Transverse colon (tissue), 4 donors: ENCODE measurements at places on chromosomes 13 and 19.
A peak's percentile ranks its signal among the peaks of the same experiment; 100 is the strongest.

GRCh38 chr13:100673713-100674571 lies 653 bp downstream of the TMTC4 start:
- DNase-seq, result peak; percentile 39
- peaks cover 11% of the 10 kb centered on the region for H3K4me1 ChIP-seq
- peak overlapping the region; percentile 96 for H3K27ac ChIP-seq
- peak overlapping the region; percentile 99 for H3K4me3 ChIP-seq

DNA sequence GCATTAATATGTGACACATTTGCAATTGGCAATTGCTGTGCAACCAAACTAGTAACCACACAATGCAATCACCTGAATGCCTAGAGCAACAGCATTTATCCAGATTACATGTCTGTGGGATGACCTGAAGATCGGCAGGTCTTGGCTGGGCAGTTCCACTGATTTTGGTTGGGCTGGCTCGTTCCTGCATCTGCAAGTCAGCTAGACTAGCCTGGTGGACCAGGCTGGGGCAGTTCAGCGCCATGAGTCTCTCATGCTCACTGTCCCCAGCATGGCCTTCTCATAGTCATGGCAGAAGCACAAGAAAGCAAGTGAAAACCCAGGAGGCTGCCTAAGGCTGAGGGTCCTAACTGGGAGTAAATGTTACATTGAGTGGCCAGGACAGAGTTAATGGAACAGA lies 229.1 kb upstream of the TSHZ3 start:
- no peak overlapping the region for H3K4me3 ChIP-seq
- no peaks in the 10 kb centered on the region for H3K4me1 ChIP-seq
- no peaks in the 10 kb centered on the region for H3K27me3 ChIP-seq
- DNase-seq, result no peak
- no peak overlapping the region for H3K27ac ChIP-seq

DNA sequence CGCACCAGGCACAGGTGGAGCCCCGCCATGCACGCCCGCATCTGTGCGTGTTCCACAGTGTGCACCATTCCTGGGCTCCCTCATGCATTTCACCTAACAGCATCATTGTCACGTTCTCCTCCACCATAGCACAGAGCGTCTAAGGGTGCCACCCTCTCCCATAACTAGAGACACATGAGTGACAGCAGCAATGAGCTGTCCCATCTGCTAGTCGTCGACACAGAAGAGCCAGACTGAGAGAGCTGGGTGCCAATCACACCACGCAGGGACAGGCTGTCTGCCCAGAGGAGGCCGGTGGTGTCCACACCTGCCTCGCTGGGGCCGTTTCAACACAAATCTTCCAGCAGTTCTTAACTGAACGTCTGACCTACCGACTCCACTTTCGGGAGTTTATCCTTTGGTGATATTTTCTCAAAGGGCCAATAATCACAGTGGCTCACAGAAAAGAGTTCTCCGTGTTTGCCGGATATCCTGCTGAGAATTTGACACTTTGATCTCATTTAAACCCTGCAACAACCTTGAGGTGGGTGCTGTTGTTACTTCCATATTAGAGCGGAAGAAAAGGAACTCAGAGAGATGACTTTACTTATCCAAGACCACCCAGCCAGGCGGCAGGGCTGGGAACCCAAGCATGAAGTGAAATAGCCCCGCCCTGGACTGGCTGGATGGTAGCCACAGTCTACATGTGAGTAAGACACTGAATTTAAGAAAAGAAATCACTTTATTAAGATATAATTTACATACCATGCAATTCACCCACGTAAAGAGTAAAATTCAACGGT lies 16.2 kb downstream of the CLEC11A start:
- peaks cover 62% of the 10 kb centered on the region for H3K27me3 ChIP-seq
- no peaks in the 10 kb centered on the region for H3K36me3 ChIP-seq
- H3K27ac ChIP-seq, result no peak overlapping the region

- H3K4me3 ChIP-seq, result peak overlapping the region; percentile 69
- H3K27me3 ChIP-seq, result no peaks in the 10 kb centered on the region
- H3K4me1 ChIP-seq, result peaks cover 4% of the 10 kb centered on the region
Measured at GRCh38 chr19:18002347-18002850, 5.6 kb upstream of the ARRDC2 start.
